Dermis microvascular lymphatic vessel endothelial cell (primary cell): ENCODE measurements at places on chromosomes 2 and 18. TPM values are rescaled to one million over a fixed set of nuclear protein-coding genes. Genes with fewer than 3 reads are reported as not detected.
A peak's percentile ranks its signal among the peaks of the same experiment; 100 is the strongest.

DNA sequence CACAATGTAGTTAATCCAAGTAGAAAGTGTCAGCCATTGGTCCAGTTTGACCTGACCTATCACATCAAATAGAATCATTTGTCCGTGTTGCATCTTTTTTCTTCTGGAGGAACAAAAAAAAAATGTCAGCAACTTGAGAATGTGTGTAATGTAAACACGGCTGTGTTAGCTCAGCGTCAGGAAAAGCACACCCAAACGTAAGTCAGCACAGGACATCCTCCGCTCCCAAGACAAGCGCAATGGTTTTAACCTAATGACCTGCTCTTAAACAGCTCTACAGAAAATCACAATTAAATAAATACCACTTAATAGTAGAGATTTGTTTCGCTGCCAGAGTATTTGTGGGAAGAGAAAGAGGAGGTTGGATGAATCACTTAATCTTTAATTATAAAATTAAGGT, 59.4 kb downstream of the OSR1 start:
- DNase-seq = peak; percentile 40

DNA sequence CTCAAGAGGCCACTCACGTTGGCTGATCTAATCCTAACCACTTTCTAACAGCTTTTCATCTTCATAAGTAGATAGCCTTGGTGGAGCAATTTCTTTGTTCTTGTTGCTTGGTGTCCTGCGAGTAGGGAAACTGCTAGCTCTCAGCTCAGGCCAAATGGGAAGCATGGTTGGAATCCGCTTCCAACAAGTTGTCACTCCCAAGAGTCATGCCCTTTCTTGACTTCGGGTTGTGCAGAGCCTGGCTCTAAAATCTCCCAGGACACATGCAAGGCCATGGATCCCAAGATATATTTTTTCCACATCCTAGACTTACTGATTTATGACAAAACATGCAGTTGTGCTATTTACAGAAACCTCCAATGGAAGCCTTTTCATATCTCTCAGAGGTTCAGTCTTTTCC, 7.3 kb upstream of the MATN3 start:
- no peak for DNase-seq

- DNase-seq = no peak
These were observed 36.1 kb downstream of the POMC start for GRCh38 chr2:25132299-25132635.

DNA sequence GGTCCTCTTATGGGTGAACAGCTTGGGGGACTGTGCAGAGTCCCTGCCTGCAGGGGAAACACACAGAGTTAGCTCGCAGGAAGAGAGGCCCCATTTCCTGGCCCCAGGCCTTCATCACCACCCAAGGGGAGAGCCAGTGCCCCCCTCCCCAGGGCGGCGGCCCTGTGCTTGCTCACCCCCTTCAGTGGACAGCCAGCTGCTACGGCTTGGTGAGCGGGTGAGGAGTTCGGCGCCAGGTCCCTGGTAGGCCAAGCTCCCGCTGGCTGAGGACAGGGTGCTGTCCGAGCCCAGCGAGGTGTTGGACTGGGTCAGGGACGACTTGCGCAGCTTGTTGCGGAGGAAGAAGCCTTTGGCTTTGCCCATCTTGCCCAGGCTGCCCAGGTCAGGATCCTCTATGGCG, 17.2 kb upstream of the SFXN5 start:
- DNase-seq = no peak

GRCh38 chr2:199740111-199740428, 110.9 kb downstream of the FTCDNL1 start:
- DNase-seq = no peak

GRCh38 chr2:170267071-170267470, 89.1 kb downstream of the MYO3B start:
- no peak for DNase-seq

Gene ARMC9
- total RNA-seq = 6.0 and 7.2 TPM in 2 replicates
